ENCODE measurements at places on chromosomes 3 and 15. TPM values are rescaled to one million over a fixed set of nuclear protein-coding genes. Genes with fewer than 3 reads are reported as not detected.

DNA sequence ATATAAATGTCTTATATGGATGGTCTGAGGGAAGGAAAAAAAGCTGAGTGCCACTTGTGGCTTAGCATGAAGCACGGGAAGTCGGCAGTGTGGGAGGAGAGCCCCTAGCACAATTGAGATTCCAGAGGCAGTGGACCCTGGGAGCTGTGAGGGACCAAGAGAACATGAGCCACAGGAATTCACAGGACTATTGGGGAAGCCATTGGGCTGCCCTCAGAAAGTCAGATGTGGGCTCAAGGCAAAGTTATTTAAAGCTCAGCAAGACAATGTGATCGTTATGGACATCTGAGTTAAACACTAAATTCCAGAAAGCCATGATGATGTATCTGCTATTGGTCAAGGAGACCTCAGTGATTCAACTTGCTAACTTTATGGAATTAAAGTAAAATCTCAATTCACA is 380.8 kb upstream of the IL12A start:
- no peak for DNase-seq

- no peak for DNase-seq
Observed at GRCh38 chr15:83250781-83251180, 33.7 kb downstream of the BNC1 start.

DNA sequence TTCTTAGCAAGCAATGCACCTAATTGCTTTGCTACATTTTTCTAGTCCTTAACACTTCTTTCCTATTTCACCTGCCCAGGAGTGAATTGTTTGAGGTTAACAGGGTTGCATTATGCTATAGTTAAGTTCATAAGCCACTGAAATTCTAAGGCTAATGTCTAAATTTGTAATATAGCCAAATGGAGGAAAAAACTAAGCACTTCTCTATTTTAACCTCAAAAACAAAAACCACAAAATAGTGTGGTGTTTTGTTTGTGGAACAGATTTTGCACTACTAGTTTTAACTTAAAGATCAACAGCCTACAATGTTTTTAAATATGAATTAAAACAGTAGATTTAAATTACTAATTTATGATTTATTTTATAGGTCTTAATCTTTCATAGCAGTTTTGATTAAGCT is 5.5 kb downstream of the ATOSA start:
- no peak for DNase-seq

GRCh38 chr15:66756295-66756694 is 54.3 kb downstream of the SMAD6 start:
- no peak for DNase-seq

CADM2 gene
- total RNA-seq, result 0.14 TPM

GRCh38 chr15:35912196-35912595 is 366.2 kb upstream of the DPH6 start:
- no peak for DNase-seq

MESP2 gene
- 0.29 TPM for total RNA-seq

TMCO5A gene
- total RNA-seq, result not detected

DNA sequence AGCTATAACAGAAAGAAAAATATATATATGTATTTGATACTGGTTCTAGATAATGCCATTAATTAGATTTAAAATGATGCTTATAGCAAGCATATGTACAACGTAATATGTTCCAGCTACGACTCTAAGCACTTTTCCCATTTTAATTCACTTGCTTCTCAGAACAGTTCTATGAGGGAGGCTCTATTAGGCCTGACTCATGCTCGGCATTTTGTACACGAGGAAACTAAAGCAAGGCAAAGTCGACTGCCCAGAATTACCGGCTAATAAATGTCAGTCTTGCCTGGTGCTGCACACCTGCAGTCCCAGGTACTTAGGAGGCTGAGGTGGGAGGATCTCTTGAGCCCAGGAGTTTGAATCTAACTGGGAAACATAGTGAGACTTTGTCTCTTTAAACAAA is 106.0 kb downstream of the PTPRG start:
- DNase-seq, result no peak

GRCh38 chr15:91146728-91147127 is 46.7 kb downstream of the SV2B start:
- no peak for DNase-seq

DNA sequence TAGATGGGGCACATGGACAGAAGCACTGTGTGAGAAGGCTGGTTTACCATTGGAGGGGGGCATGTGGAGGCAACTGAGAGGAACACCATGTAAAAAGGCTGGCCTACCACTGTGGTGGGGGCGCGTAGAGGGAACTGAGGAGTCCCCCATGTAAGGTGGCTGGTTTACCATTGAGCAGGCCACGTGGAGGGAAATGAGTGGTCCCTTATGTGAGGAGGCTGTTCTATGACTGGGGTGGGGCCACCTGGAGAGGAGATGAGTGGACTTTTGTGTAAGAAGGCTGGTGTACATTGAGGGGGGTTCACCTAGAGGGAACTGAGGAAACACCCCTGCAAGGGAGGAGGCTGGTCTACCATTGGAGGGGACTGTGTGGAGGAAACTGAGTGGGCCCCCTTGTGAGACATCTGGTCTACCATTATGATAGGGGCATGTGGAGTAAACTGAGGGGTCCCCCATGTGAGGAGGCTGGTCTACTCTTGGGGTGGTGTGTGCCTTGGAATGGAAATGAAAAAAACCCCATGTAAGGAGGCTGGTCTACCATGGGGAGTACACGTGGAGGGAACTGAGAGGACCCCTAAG is 156.9 kb downstream of the FBLN2 start:
- no peak for DNase-seq

ACAN gene
- 0.27 TPM for total RNA-seq

DNA sequence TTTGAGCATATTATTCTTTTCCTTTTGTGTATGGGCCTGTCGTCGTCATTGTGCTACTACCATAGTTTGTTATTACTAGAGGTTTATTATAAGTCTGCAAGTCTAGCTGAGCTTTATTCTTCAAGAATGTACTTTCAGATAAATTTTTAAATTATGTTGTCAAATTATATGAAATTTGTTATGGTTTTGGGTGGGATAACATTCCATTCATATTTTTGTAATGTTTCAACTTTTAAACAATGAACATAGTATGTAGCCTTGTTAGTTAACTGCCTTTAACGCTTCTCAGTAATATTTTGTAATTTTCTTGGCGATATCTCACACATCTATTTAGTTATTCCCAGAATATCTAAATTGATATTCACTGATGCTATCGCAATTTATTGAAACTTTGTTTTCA is 41.6 kb upstream of the GOLGA8B start:
- DNase-seq, result no peak

- DNase-seq, result no peak
Observed at GRCh38 chr3:14725013-14725412, 50.1 kb downstream of the C3orf20 start.

- no peak for DNase-seq
Observed at GRCh38 chr3:188417271-188417696, 263.3 kb downstream of the LPP start.

GRCh38 chr3:105688821-105689220 is 180.0 kb downstream of the CBLB start:
- no peak for DNase-seq

SEMA3G gene
- total RNA-seq, result 0.21 TPM

GRCh38 chr3:24595796-24596195 is 101.1 kb upstream of the THRB start:
- no peak for DNase-seq

- no peak for DNase-seq
Observed at GRCh38 chr3:100402256-100402655, 917 bp downstream of the LNP1 start.

CD86 gene
- total RNA-seq, result not detected

GRCh38 chr15:40999190-40999589 is 45.9 kb downstream of the CHAC1 start:
- no peak for DNase-seq

BOC gene
- 3.4 TPM for total RNA-seq

- no peak for DNase-seq
Observed at GRCh38 chr3:103494011-103494410, 1059.2 kb downstream of the ZPLD1 start.

- DNase-seq, result no peak
Observed at GRCh38 chr3:49327485-49327884, 12.4 kb downstream of the USP4 start.

GRCh38 chr15:63276342-63277037 is 915 bp upstream of the APH1B start:
- DNase-seq, result no peak

DNA sequence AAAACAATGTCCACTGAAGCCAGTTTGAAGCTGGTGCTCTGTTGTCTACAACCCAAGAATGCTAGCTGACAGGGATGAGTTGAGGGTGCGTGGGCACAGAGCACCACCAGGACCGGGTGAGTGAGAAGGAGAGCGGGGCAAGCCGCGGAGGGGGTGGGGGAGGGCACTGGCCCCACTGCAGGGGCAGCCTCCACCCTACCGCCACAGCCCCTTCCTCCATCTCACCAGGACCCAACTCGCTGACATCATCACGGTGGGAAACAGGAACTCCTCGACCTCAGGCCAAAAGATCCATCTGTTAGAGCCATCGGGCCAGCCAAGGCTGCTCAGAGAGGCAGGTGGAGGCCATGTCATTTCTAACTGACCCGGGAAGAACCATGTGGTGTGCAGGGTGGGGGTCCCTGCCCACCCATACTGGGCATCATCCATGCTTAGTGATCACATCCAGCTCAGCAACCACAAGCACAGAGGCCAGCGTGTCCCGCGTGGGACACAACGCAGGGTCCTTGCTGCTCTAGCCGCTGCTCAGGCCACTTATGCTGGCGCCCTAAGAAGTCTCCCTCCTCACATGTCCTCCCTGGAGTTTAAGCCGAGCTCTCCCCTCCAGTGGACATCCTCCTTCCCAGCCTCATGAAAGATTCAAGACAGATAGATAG is 57.6 kb upstream of the GATA2 start:
- no peak for DNase-seq

DNA sequence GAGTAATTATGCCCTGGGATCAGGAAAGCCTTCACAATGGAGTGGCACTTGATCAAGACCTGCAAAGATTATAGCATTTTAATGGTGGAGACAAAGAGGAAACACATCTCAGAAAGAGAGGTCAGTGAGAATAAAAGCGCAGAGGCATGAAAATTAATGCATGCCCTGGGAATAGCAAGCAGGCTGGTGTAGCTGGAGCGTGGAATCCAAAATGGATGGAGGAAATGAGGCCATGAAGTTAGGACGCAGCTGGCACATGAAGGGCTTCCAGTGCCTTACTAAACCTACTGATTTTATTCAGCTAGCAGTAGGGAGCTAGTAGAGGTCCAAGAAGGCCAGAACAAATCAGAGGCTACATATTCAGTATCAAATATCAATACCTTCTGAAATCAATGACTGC is 38.1 kb downstream of the TMEM212 start:
- DNase-seq, result no peak

DNA sequence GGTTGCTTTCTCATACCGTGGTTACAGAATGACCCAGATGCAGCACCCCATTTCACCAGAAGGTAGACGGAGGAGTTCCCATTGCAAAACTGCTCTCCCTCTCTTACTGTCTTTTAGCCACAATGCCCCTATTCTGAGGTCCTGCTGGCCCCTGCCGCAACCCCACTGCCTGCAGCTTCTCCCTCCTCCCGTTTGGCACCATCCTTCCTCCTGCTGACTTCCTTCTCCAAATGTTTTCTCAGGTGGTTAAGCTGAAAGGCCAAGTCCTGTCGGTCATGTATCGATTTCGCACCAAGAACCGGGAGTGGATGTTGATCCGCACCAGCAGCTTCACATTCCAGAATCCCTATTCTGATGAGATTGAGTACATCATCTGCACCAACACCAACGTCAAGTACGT is 132.3 kb upstream of the ABHD17C start:
- DNase-seq, result no peak

DNA sequence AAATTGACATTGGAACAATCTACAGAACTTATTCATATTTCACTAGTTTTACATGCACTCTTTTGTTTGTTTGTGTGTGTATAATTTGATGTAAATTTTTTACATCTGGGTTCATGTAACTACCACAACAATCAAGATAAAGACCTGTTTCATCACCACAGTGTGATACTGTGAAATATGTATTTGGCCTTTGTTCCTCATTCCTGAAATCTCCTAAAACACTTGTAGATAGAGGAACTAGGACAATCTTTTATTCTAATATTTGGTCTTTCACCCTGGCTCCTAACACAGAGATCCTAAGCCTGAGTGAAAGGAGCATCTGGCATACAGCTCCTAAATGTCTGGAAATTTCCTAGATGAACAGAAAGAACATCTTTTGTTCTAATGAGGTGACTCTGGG is 155.0 kb upstream of the GPR149 start:
- DNase-seq, result no peak

DNA sequence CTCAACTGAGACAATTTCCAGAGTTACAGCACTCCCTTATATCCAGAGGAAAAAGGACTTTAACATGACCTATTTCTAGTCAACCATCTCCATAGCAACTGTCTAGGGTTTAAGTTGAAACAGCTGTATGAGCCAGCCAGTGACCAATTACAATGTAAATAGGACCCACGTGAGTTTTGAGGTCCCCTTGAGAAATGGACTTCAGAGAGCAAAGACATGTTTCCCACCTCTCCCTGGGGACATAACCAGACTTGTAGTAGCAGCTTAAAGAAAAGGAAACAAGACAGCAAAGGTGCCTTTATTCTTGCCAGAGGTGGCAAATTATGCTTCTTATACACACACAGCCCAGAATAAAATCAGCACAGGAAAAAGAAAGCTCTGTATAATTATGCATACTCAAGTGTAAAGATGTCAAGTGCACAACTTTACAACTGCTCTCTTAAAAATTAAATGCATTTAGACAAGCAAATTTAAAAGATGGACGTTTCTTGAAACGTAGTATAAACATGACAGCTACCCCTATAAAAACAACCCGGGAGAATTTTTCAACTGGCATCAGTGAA is 40.2 kb downstream of the SUMF1 start:
- no peak for DNase-seq

NMNAT3 gene
- total RNA-seq, result 8.6 TPM

SV2B gene
- total RNA-seq, result 3.3 TPM

XIRP1 gene
- 0.08 TPM for total RNA-seq

MGA gene
- total RNA-seq, result 43.1 TPM

DNA sequence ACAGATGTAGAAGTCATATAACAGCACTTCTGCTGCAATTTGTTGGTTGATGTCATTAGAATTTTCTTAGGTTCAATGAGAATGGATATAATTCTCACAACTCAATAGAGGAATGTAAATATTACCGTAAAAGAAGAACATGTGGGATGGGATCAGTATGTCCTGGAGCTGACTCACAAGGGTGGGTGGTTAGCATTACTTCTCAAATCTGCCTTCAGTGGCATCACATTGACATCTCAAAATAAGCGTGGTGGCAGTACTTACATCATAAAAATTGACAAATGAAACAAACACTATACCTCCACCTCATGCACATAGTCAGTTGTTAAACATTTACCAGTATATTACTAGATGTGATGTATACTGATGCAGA is 1068.0 kb upstream of the CADM2 start:
- DNase-seq, result no peak

- no peak for DNase-seq
Observed at GRCh38 chr3:46239301-46239938, 2.8 kb upstream of the CCR3 start.

PEX11A gene
- 4.0 TPM for total RNA-seq

ISLR gene
- total RNA-seq, result 0.48 TPM

DNA sequence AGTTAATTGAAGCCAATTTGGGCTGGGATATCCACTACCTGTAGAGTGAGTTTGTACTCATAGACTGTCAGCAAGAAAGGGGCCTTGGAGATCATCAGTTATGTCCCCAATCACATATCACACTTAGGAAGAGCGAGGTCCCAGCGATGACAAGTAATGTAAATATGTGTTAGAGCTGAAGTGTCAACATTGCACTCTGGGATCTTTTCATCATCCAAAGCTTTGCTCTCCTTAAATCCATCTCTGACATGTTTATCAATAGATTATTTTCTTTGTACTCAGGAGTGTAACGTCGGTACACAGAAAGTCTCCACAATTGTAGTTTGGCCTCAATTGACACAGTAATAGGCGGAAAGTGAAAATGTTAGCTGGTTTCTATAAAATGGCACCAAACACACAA is 113.7 kb upstream of the TPRG1 start:
- DNase-seq, result no peak

RLBP1 gene
- not detected for total RNA-seq

HTR3E gene
- not detected for total RNA-seq
